ENCODE measurements at places on chromosomes 7 and 10.

- no peak for DNase-seq
Measured at GRCh38 chr10:118978316-118978997, 51.1 kb upstream of the NANOS1 start.

GRCh38 chr7:108067844-108068243 is 62.3 kb downstream of the LAMB4 start:
- no peak for DNase-seq

- DNase-seq, result peak; percentile 57
Measured at GRCh38 chr10:97553575-97554031, 19.0 kb upstream of the ANKRD2 start.

DNA sequence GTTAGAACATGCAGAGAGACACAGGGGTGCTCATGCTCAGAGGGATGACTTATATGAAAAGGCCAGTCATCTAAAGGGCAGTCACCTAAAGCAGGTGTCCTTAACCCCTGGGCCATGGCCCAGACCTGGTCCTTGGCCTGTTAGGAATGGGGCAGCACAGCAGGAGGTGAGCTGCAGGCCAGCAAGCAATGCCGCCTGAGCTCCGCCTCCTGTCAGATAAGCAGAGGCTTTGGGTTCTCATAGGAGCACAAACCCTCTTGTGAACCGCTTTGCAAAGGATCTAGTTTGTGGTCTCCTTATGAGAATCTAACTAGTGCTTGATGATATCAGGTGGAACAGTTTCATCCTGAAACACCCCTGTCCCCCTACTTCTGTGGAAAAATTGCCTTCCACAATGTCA is 14.5 kb downstream of the ANKRD7 start:
- DNase-seq, result no peak

GRCh38 chr10:113617086-113617485 is 46.8 kb downstream of the NRAP start:
- no peak for DNase-seq

DNA sequence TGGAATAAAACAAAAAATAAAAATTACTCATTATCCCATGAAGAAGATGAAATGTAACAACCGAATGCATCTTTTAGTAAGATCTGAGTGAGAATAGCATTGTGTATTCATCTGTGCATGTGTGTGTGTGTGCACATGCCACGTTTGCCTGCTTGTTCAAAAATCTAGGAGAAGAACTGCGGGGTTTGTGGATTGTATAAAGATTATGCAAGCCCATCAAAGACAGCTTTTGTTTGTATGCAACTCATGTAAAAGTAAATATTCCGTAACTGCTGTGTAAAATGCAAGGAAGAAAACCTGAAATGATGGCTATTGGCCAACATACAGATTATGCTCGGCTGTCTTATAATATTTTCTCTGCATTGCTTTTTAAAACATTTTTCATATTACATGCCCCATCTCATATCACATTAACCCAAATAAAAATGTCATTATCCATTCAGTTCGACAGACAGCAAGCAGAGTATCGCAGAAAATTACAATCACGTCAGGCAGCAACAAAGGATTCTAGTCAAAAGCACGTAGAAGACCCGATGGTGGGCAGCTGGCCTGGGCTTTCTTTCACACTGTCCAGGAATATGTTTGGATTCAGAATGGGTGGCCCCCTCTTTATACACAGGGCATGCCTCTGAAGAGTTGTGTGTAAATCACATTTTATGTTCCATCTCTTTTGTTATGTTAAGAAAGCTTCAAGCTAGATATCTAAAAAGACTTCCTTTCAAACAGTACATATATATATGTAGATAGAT is 114.0 kb downstream of the PARP12 start:
- no peak for DNase-seq

DNA sequence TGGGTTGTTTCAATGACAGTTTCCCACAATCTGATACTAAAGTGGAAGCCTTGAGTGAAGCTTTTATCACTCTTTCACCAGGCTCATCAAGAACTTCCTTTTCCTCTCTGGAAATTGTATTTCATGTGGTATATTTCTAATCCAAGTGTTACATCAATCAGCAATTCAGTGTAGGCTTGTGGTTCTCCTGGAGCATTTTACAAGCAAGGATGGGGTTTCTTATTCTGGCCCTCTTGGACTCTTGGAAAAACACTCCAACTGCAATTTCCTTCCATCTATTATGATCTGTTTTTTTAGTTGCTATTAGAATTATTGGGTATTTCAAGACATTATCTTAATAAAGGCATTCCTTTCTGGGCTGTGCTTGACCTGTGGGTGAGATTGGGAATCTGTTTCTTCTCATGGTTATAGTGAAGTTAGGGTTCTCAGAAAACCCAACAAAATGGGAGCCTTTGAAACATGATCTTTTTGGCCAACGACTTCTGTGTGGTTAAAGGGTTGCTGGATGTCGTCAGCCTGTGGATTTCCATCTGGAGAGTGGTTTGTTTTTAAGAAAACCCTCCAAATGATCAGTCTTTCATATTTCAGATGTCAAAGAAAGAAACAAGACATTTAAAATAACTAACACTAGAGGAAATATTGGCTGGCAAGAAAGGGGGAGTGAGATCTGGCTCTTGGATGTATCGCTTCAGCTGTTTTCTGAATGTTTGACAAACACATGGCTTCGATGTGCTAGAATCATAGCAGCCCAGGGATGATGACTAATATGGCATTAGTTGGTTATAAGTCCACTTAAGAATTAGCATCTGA is 540.2 kb downstream of the LRMDA start:
- DNase-seq, result no peak

- DNase-seq, result no peak
Measured at GRCh38 chr10:97019213-97019844, 166.4 kb downstream of the SLIT1 start.

DNA sequence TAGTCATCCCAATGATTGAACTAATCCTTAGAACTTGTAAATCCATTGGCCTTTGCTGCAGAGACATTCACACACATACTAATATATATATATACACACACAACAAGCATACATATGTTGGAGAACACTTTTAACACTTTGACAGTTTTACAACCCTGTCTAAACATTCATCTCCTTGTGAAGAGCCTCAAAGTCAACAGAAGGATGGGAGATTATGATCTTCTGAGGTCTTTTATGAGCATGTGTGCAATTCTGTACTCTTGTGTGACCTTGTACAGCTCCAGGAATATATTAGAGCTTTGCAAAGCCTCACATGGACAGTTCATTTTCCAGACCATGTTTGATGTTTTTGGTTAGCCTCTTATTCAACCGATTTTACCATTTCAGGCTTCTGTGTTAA is 589.0 kb downstream of the NXPH1 start:
- DNase-seq, result no peak

DNA sequence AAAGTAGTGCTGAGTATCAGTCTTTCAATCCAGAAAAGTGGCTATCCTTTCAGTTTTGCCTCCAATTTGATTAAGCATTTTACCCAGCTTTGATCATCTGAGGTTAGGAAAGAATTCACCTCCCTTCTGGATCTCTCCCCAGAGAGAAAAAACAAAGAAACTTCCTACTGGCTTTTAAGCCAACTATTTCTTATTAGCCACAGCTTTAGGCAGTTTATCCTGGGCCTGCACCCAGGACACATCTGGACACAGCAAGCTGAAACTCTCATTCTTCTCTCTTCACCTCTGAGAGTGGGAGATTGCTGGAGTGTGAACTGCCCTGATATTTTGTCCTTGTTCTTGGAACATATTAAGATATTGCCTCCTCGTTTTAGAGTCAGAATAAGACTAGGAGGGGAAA is 43.5 kb upstream of the LSM8 start:
- DNase-seq, result no peak

DNA sequence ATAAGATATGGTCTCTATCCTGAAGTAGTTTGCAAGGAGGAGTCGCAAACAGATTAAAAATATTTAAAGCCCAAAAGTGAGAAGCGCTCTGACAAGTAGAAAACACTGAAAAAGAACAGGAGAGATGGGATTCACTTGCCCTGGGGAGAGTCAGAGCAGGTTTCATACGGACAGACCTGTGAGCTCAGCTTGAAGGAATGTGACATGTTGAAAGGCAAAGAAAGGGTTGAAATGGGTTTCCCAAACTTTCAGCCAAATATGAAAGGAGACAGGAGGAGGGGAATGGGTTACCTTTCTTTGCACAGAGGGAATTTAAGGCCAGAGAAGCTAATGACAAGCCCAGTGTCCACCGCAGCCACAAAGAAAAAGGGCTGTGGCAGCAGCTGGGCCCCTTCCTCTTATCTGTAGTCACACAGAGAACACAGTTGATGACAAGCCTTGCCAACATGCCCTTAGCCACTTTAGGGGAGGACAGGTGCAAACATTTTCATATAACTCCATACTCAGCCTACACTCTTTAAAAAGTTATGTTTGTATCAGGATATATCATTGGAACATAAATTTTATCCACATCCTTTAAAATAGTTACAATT is 14.9 kb downstream of the HOXA1 start:
- no peak for DNase-seq

Measured in activated T-cell treated with anti-CD3 and anti-CD28 coated beads for 48 hours (primary cell).